ENCODE measurements at places on chromosomes 3 and 15.
A peak's percentile ranks its signal among the peaks of the same experiment; 100 is the strongest.

- DNase-seq, result no peak
Observed at GRCh38 chr15:53323191-53323590, 436.3 kb downstream of the WDR72 start.

DNA sequence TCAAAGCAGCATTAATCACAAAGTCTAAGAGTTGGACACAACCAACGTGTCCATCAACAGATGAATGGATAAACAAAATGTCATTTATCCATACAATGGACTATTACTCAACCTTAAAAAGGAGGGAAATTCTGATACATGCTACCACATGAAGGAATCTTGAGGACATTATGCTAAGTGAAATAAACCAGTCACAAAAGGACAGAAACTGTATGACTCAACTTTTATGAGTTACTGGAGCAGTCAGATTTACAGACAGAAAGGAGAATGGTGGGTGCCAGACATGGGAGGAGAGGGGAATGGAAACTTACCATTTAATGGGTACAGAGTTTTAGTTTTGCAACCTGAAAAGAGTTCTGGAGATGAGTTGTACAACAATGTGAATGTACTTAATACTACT is 43.0 kb upstream of the SEC13 start:
- DNase-seq, result no peak

GRCh38 chr3:184334470-184335158 is 2.8 kb upstream of the FAM131A start:
- DNase-seq, result peak; percentile 41

DNA sequence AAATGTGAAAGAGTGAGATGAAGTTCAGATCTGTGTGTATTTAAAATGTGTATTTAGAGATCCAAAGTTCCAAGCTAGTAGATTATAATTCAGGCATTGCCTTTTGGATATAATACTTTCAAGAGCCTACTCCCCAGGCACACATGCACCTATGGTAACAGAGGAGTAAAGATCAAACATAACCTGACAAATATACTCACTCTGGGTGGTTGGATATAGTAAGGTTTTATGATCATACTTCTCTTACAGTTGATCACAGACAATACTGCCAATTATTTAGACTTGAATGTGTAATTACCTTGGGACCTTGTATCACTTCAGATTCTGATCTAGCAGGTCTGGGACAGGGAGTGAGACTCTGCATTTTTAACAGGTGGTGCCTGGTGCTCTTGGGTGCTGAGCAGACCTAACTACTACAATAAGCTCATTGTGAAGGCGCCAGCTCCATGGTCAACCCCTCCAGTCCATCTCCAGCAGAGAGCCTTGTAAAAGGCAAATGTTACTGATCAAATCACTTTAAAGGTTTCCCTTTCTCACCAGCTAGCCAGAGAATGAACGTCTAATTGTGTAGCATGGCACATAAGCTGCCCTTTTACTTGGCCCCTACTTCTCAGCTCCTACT is 55.5 kb downstream of the NBEAL2 start:
- DNase-seq, result no peak

- no peak for DNase-seq
Observed at GRCh38 chr3:43307226-43307625, 20.9 kb downstream of the SNRK start.

- DNase-seq, result no peak
Observed at GRCh38 chr3:49171775-49172500, 540 bp downstream of the KLHDC8B start.

DNA sequence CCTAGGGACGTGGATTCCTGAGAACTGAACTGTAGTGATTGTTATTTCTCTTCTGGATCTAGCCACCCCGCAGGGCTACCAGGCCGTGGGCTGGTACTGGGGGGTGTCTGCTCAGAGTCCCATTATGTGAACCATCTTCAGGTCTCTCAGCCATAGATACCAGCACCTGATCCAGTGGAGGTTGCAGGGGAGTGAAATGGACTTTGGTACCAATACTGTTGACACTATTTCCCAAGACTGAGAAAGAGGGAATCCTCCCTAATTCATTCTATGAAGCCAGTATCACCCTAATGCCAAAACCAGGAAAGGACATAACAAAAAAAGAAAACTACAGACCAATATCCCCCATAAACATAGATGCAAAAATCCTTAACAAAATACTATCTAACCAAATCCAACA is 237.0 kb upstream of the AGTR1 start:
- no peak for DNase-seq
